ENCODE measurements at places on chromosomes 12 and 14.

GRCh38 chr14:98859301-98859700 is 412.7 kb downstream of the BCL11B start:
- no peak for DNase-seq

DNA sequence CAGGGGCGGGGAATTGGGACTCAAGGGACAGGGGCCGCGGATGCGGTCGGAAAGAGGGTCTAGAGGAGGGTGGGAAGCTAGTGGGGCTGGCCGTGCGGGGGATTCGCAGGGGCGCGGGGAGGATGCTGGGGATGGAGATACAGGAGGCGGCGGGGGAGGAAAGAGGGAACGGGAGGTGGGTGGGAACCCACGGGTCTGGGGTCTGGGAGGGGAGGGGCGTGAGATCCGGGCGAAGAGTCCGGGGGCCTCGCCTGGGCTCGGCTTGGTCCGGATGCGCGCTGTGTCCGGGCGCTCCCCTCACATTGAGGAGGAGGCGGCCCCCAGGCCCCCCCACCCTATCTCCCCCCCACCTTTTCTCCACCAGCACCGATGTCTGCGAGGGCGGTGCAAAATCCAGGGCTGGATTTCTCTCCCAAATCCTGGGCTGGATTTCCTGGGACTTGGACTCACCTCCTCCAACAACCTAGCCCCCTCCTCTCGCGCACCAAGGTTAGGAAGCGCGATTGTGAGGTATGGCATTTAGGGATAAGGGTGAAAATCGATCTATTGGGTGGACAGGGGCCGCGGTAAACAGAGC is at the start of gene AGAP2:
Gene AGAP2, minus strand, starts transcription at position 82 of the 577 bp plus-strand sequence. CDS start 496 bp downstream, outside the sequence.
- no peak for DNase-seq

DNA sequence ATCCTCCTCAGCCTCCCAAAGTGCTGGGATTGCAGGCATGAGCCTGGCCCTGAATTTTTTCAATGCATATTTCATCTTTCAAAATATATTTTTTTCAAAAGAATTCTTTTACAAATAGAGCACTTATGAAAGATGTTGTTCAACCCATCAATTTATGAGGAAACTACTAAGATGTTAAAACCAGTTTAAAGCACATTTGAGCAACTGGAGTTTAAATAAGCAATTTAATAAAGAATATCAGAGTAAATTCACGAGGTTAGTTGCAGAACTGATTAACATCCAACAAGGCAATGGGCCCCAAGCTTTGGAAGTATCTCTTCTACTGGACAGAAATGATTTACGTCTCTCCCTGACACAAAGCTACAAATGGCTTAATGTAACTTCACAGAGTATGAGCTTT is 23.3 kb downstream of the GLT1D1 start:
- DNase-seq: no peak

GRCh38 chr14:73744175-73744867 is 30.1 kb upstream of the PNMA1 start:
- DNase-seq: no peak

DNA sequence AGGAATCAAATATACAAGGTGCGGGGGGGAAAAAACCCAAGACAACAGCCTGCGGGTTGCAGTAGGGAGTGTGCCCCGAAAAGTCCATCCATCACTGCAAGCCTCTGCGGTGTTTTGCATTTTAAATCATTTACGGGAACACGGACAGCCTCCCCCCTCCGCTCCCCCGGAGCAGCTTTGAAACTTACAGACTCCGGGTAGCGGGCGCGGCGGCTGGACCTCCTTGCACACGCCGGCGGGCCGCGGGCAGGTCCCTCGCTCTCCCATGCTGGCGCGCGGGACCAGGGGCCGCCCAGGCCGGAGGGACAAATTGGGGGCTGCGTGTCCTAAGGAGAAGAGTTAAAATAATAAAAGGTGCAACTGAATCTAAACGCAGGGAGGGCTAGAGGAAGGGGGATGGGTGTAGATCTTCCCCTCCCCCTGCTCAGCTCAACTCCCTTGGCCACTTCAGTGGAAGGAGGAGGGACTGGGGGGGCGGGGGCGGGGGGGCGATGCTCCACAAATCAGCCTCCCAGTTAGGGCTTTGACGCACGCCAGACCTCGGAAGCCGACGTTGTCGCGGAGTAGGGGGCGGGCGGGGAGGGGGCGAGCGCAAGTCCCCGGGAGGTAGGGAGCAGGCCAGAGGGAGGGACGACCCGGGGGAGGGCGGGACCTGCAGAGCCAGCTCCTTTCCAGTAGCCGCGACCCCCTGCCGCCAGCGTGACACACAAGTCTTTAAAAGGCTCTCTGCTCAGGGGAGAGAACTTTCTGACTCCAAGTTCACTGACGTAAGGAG is at the start of gene KCNJ8:
Gene KCNJ8, minus strand, starts transcription at position 349 of the 775 bp plus-strand sequence. CDS start 1,090 bp downstream, outside the sequence.
- DNase-seq: no peak

- no peak for DNase-seq
Measured at GRCh38 chr14:74628418-74628817, 16.4 kb upstream of the LTBP2 start.

DNA sequence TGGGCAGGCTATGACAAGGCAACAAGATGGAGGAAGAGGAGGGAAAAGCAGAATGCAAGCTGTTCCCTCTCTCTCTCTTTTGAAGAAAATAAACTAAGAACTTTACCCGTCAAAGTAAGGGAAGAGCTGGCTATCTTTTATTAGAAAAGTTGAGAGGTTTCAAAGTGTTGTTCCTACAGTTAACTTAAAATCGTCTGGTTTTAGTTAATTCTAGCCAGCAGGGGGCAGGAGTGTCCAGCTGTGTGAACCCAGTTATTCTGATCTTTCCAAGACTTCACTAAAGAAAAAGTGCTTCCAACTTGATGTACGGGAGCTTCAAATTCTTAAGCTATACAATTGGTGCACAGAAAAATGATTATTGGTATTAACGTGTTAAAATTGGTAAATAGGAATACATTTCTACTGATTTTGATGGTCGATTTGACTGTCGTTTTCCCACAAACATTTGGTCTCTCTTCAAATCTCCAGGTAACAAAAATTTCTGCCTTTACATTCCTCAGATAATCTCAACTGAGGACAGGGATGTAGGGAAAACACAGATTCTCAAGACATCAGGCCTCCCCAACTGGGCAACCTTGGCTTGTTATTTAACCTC is 28.4 kb upstream of the MON2 start:
- DNase-seq: no peak

DNA sequence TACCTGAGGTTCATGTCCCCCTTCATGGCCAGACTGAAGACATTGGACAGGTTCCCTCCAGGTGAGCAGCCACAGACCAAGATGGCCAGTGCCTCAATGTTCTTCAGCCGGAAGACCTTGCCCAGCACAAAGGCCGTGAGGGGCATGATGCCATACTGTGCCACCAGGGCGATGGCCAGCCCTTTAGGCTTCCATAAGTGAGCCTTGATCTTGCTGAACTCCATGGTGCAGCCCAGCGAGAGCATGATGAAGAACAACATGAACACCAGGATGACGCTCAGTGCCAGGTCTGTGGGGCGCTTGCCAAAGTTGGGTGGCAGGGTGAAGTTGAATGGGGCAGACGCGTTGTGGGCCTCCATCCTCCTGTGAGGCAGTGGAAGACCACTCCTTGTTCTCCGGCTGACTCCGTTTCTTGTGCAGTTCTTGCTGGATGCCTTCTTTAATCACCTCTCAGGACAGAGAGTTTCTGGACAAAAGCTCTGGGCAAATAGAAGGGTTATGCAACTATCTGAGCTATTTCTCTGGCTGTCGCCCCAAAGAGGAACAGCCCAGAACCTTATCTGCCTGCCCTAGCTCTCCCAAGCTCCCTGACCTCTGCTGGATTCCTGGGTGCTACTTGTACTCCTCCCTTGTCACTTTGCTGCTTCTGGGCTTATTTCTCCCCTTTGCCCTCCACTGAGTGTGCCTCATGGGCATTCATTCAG is at the start of gene SLC10A1:
Gene SLC10A1, minus strand, starts transcription at position 445 of the 704 bp plus-strand sequence. Its CDS starts 86 bp downstream, at position 359.
- DNase-seq: no peak

DNA sequence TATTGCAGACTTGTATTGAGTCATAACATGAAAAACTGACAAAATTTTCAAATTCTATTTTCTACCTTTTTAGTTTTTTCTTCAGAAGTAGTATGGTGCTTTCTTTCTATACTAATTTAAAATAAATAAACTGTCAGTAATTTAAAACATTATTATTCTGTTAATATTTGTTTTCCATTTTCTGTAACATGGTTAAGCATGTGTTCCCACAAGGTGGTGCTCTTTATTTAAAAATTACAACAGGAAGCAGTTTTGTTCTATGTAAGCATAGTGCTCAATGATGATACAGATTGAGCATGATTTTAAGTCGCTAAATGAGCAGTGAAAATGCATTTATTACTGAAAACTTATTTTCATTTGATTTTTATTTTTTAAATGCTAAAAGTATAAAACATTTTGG is 114.6 kb downstream of the PPFIA2 start:
- DNase-seq: peak; percentile 19

GRCh38 chr12:85036234-85036707 is at the start of the genes LRRIQ1 and TSPAN19:
LRRIQ1 (plus strand) TSS chr12:85036351; CDS start chr12:85038177, 1,826 bp downstream.
TSPAN19 (minus strand) TSS chr12:85036277; CDS start chr12:85029946, 6,331 bp downstream.
- peak; percentile 73 for DNase-seq

Data from epithelial cell of proximal tubule (primary cell).